NCI-H226 (cell line): ENCODE measurements at places on chromosomes 6 and 20.

DNA sequence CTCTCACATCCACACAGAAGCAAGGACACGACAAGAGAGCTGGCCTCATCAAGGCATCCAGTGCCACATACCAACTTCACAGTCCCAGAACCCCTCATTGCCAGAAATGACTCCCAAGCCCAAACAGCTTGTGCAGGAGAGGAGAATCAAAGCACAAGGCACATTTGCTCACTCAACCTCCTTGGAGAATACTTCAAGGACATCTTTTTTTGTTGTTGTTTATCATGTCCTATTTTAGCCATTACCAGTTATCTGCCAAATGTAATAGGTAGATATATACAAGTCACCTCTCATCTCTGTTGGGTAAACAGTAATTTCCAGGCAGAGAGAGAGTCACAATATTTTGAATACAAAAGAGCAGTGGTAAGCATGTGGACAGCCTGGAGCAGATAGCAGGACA lies 47.8 kb downstream of the RTN4IP1 start:
- no peak for DNase-seq

DNA sequence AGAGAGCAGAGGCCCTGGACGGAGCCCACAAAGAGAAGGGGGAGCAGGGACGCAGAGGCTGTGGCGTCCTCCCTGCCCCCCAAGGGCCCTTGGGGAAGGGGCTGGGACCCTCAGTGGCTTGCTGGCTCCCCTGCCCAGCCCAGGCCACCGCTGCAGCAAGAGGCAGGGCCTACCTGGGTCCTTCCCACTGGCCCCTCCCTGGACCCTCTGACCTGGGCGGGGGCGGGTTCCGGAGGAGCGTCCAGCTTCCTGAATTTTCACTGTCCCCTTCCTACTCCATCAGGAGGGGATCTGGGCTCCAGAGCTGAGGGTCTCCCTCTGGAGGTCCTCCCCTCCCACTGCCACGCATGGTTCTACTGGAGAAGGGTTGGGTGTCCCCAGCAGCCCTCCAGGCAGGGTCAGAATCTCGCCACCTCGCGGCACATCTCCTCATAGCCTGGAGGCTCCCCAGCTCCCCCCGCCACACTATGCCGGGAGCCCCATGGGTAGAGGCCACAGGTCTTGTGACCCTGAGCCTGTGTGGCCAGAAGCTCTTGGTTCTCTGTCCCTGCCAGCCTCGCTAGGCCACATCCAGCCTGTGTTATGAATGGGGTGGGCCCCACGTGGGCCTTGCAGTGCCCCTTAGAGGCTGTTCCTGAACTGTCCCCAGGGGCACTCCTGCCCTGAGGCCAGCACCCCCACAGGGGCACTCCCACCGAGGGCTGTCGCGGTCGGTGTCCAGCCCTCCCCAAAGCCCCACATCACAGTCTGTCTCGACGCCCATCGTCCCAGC lies 1.0 kb upstream of the SOX18 start:
- no peak for DNase-seq

- no peak for DNase-seq
Measured at GRCh38 chr6:108250240-108250866, 10.5 kb downstream of the SNX3 start.

DNA sequence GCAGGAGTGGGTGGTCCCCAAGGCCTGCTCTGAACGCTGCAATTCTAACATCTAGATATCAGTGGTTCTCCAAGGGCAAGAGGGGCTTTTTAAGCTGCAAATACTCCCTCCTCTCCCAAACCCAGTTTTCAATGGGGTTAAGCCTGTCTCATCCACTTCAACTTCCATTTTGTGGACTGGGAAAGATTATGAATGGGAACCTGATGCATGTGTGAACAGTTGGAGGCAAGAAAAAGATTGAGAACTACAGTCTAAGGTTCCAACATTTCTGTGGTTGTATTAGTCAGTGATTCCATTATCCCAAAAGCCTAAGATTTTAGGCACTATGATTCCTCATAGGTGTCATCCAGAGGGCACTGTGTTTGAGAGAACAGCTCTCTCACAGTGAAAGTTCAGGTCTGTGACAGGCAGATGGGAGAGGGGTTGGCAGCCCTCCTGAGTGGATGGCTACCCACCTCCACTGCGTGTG lies 53.7 kb downstream of the HNF4A start:
- DNase-seq: peak; percentile 49

GRCh38 chr20:4714818-4715217 lies 6.9 kb upstream of the PRND start:
- DNase-seq: no peak

- no peak for DNase-seq
Measured at GRCh38 chr20:58286729-58287128, 22.8 kb upstream of the RAB22A start.

DNA sequence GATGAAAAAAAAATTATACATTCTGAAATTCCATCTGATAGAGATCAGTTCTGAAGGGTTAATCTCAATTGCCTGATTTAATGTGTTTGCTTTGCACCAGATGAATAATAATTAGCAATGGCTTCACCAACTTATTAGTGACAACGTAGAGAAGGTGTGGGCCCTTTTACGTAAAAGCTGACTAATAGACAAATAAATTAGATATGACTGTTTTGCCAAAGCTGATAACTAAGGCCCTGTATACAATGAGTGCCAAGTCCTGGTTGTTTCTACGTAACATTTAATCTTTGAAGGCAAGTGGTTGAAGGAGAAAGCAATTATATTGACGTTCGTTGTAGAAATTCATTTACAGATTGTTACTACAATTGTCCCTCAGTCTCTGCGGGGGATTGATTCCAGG lies 10.8 kb downstream of the SGK1 start:
- no peak for DNase-seq

GRCh38 chr6:3719462-3720308 lies 31.8 kb downstream of the PXDC1 start:
- DNase-seq: no peak

- DNase-seq: peak; percentile 27
Measured at GRCh38 chr6:161038229-161039031, 46.9 kb downstream of the MAP3K4 start.

DNA sequence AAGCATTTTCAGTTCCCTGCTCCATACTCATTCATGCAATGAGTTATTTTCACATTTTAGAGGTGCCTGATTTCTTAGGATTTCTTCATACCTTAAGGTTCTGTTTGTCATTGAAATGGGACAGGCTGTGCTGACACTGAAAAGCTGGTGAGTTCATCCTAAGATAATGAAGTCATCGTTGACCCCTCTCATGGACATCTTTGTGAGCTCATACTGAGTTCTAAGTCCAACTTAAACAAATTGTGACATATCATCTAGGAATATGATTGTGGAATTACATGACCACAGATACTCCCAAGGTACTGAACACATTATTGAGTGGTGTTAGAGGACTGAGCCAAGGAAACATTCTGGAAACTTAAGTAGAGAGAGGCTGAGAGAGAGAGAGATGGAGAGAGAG lies 224.8 kb upstream of the JAG1 start:
- no peak for DNase-seq

GRCh38 chr6:14499841-14500240 lies 382.3 kb downstream of the CD83 start:
- peak; percentile 97 for DNase-seq

GRCh38 chr6:149694921-149695320 lies 23.0 kb downstream of the LATS1 start:
- DNase-seq: no peak

GRCh38 chr6:134406311-134406710 lies 88.4 kb upstream of the SGK1 start:
- no peak for DNase-seq

DNA sequence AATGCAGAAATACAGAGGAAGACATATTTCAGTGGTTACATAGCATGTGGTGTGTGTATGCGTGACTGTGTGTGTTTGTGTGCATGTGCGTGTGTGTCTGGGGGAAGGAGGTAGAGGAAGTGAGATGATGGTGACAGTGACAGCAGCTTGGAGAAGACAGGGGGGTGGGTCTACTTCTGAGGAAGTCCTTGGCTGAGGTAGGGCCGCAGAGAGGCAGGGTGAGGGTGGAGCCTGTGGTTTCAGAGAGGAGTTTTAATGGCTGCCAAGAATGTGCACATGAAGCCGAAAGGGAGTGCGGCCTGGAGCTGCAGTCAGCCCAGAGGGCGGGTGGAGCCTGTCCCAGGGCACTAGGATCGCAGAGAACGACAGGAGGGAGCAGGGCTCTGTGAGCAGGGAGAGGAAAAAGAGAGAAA lies 22.7 kb upstream of the RNF24 start:
- peak; percentile 62 for DNase-seq

GRCh38 chr6:50868466-50868865 lies 49.8 kb downstream of the TFAP2B start:
- no peak for DNase-seq

DNA sequence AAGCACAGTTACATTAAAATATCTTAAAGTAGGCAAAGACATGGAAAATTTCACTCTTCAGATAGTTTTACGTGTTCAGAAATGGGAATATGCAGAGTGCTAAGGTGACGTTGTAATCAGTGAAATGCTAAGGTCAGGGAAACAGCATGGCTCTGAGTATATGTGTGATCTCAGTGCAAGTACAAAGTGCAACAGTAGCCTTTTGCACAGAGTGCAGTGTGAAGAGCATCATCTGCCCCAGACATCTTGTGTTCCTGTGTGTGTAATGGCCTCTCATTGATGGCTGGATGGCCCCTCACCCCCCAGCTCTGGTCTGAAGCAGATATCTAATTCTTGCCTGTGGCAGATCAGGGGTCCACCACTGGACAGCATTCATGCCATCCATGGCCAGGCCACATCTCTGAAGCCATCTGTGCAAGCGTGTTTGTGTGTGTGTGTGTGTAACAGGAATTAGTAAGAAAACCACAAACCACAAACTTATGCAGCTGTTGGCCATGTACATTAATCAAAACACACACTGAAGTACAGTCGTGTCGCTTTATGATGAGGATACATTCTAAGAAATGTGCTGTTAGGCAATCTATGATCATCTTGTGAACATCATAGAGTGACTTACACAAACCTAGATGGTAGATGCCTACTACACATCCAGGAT lies 165.1 kb downstream of the RALGAPA2 start:
- no peak for DNase-seq

- DNase-seq: no peak
Measured at GRCh38 chr6:93416571-93417420, 2.6 kb downstream of the EPHA7 start.

- DNase-seq: no peak
Measured at GRCh38 chr6:87817183-87817582, 115.2 kb upstream of the AKIRIN2 start.

- peak; percentile 20 for DNase-seq
Measured at GRCh38 chr6:44431118-44431725, 43.7 kb downstream of the CDC5L start.

DNA sequence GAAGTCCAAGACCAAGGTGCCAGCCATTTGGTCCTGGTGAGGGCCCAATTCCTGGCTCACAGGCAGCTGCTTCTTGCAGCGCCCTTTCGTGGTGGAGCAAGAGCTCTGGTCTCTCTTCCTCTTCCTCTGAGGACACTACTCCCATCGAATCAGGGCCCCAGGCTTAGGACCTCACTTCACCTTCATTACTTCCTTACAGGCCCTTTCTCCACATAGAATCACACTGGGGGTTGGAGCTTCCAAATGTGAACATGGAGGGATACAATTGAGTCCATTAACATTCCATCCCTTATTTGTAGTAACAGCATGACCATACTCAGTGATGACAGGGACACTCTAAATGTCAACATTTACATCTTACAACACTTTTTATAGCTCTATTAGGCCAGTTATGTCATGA lies 2.3 kb downstream of the RAMACL start:
- no peak for DNase-seq

- DNase-seq: no peak
Measured at GRCh38 chr6:81071121-81071520, 681.4 kb downstream of the TENT5A start.

DNA sequence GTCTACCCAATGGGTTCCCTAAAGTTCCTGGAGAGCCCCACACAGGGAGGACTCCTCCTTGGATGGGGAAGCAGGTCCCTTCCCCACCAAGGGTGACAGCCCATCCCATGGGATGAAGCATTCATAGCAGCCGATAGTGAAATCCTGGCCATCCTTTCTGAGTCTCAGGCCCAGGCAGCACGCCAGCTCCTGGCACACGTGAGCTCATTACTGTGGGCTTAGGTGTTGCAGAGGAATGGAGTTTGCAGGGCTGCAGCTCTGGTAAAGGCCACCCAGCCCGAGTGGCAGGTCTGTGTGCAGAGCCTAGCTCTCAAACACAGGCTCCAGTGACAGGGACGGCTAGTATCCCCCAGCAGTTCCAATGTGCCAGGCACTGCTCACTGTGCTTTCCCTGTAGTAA lies 31.0 kb downstream of the SIRPA start:
- DNase-seq: no peak

- DNase-seq: no peak
Measured at GRCh38 chr6:82419132-82419581, 55.5 kb downstream of the TPBG start.

- no peak for DNase-seq
Measured at GRCh38 chr6:45576648-45577624, 199.2 kb upstream of the SUPT3H start.
